Putamen (tissue), 1 donor: ENCODE measurements at places on chromosomes 3 and 15.
A peak's percentile ranks its signal among the peaks of the same experiment; 100 is the strongest.

- DNase-seq = no peak
Observed at GRCh38 chr3:53691885-53692284, 154.3 kb downstream of the CHDH start.

GRCh38 chr3:99066863-99067262 is 165.4 kb upstream of the DCBLD2 start:
- no peak for DNase-seq

DNA sequence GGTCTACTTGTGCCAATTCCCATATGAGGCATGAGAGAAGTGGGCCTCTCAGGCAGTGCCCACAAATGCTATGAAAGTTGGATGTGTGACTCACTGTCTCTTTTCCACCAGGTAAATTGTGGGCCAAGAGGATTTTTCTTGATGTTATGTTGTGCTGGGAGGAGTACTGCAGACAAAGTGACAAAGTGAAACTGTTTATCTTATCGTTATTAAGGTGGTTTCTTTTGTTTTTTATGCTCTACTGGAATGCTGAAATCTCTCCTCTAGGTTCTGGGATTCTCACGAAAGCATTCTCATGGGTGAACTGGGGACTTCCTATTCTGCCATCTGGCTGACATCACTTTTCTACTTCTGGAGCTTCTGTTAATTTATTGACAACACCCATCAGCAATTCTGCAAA is 919.6 kb upstream of the EPHA6 start:
- no peak for DNase-seq

GRCh38 chr15:80020731-80021130 is 38.7 kb upstream of the ZFAND6 start:
- DNase-seq = no peak

- no peak for DNase-seq
Observed at GRCh38 chr3:17090280-17090983, 205.7 kb downstream of the PLCL2 start.

DNA sequence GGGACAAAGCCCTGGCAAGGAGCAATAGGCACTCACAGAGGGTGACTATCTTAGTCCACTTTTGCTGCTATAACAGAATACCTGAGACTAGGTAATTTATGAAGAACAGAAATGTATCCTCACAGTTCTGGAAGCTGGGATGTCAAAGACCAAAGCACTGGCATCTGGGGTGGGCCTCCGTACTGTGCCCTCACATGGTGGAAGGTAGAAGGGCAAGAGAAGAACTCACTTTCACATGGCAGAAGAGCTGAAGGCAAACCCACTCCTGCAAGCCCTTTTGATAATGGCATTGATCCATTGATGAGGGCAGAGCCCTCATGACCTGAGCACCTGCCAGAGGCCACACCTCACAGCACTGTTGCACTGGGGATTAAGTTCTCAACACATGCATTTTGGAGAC is 173.4 kb upstream of the C2CD4B start:
- DNase-seq = no peak

DNA sequence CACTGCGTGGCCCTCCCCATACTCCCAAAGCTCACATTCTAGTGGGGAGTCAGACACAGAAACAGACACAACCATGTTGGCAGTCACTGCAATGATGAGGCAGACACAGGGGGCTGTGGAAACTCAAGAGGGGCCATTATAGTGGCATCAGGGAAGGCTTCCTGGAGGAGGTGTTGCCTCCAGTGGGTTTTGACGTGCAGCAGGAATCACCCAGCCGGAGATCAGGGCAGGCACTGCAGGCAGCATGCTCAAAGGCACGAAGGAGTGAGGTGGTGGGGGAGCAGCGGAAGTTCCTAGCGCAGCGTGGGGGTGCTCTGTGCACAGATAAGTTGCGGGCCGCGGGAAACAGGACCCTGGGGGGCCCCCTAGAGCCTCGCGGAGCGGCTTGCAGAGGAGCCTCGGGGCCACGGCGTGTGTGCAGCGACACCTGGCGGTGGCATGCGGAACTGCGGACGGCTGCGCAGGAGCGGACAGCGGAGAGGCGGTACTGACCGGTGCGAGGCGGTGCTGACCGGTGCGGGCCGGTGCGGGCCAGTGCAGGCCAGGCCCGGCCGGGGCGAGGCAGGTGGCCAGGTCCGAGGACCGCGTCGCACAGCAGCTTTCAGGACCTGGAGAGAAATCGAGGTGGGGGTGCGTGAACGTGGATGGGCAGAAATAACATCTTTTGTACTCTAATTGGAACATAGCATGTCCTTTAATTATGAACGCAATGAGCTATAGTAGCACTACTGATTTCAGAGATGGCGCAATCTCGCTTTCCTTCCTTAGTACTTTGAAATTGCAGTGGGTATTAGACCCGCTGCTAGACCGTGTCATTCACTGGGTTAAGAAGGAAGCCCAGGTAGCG is 101.5 kb downstream of the FBLN2 start:
- DNase-seq = peak; percentile 56

DNA sequence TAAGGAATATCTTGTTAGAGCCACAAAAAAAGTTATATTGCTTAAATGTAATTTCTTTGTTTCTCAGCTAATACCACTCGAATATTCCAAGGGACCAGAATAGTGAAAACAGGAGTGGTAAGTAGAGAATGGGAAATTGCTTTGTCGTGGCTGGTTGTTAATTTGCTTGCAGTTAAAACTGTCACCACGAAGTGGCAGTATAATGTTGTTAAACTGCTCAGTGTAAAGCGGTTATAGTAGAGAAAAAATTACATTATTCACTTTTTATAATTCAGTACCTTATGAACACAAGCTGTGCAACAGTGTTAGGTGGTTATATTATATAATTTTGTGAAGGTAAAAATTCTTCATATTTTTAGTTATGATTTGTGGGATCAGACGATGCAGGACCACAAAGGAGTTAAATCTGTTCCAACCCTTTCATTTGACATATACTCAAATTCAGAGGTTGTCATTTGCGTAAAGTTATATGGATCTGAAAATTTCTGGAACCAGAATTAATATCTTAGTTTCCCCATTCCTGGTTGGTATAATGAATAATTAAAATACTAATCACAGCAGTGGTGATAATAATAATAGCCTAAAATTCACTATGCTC is 171.8 kb downstream of the FEZF2 start:
- peak; percentile 17 for DNase-seq

DNA sequence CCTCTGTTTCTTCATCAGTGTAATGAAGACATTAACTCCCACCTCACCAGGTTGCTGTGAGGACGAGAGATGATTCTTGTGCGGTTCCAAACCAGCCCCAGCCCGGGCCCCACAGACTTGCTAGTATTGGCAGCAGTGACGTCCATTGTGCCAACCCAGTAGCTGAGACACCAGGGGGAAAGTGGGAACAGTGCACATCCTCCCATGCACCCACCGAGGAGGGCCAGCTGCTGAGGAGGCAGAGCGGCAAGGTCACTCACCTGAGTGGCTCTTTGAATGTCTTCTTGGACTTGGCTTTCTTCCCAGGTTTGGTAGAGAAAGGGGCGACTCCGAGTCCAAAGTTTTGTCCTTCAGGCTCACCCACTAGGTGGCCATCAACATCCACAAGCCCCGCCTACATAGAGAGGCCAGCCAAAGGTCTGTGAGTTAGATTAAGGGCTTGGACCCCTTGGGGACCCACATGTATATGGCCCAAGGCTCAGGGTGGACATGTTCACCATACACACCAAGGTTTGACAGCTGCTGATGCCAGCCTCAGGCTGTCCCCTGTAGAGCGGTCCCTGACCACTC is 38.0 kb downstream of the KIF9 start:
- no peak for DNase-seq

- no peak for DNase-seq
Observed at GRCh38 chr3:127217596-127218453, 24.9 kb downstream of the PRR23E start.

DNA sequence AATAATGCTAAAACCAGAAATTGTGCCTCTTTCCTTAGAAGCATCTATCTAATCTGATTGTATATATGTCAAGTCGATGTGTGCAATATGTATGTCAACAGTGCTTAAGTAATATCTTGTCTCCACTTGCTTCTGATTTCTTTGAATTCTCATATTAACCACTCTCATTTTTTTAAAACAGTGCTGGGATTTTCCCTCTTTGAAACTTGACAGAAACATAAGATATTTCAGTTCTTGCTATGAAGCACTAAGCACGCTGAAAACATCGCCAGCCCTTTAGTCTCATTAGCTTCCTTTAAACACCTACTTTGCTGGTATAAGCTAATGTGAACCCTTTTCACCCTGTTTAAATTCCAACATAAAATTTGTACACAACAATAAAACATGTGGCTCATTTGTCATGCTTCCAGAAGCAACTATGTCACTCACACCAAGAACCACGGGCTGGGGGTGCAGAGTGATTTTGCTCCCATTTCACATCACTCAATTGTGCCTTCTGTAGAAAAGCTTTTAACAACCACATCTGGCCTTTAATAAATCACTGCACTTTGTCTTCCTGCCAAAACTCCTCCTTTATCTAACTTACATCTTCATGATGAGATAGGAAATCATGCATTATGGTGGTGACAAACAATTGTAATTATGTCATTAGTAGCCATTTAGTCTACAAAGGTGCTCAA is 185.2 kb downstream of the FOXP1 start:
- no peak for DNase-seq

DNA sequence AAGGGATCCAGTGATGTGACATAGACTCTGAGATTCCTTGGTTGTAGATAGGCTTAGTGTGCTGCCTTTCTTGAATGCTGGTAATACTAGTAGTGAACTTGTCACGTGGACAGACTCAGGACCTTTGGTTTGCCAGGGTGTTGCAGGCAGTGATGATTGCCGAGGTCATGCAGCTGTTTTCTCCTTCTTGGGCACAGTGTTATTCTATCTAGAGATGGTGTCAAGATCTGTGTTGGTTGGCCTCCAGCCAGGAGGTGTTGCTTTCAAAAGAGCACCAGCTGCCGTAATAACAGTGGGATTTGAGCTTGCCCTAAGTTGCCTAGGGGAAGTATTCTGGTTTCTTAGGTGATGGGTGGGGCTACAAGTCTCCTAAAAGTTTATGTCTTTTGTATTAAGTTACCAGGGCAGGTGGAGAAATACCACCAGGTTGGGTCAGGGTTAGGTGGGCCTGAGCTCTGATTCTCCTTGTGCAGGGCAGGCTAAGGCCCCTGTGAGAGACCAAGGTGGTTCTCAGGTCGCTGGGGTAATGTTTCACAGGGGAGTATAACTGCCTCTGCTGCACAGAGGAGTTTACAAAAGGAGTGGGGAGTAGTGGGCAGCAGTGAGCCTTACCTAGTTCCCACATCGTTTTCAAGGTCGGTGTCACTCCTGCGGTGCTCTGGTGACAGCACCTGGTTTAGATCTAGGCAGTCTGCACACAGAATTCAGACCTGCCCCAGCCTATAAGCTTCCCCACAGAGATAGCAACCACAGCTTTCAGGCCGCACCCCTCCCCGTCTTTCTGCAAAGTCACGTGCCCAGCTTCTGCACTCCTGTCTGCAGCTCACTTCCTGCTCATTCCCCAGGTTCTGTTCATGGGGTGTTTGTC is 350.3 kb downstream of the DOCK3 start:
- DNase-seq = no peak

GRCh38 chr15:71052356-71052755 is 62.9 kb upstream of the THSD4 start:
- DNase-seq = no peak

- DNase-seq = no peak
Observed at GRCh38 chr15:70487387-70487740, 276.0 kb downstream of the UACA start.

DNA sequence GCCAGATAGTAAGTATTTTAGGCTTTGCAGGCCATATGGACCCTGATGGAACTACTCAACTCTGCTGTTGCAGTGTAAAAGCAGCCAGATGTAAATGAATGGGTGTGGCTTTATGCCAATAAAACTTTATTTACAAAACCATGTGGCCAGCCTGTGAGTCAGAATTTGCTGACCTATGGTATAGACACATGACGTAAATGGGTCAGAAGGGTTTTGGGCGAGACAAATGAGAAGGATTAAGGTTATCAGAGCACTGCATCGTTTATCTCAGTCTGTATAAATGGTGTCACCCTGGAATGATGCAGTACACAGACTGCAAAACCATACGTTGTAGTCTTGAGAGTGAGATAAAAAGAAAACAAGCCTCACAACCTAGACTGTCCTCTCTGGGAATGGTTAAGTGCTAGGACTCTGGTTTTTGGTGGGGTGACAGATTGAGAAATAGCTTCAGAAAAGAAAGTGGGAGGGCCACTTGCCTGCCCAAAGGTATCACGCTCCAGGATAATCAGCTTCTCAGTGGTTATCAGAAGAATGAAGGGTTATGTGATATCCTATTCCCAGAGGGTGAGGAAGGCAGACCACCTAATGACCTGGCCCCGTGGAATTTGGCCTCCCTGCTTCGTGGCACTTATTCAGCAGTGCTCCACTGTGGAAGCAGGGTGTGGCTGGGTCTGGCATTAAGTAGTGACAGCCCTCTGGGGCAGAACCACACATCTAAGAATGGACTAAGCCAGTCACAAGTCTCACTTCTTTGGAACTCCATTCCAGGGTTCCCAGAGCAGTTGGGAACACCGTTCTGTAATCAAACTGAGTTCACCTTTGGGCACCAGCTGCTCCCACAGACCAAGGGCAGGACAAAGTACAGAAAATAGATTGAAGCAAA is 46.1 kb downstream of the ABHD5 start:
- no peak for DNase-seq

DNA sequence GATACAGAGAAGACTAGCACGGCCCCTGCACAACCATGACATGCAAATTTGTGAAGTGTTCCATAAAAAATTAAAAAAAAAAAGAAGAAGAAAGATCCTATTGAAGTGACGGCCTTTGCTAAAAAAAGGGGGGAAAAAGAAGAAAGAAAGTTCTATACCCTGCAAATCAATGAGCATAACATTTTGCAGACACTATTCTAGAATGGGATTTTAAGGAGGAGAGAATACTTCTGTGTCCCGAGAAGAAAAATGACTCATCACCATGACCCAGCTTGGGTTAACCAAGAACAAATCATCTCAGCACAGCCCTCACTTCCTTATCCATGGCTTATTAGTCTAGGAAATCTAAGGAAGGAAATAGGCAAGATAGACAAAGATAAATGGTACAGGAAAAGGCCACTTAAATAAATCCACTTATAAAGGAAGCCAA is 7.4 kb upstream of the SH3BP5 start:
- DNase-seq = no peak

GRCh38 chr15:47945872-47946650 is 174.7 kb upstream of the SLC24A5 start:
- DNase-seq = no peak

GRCh38 chr3:124298301-124298700 is 306.4 kb upstream of the ROPN1 start:
- no peak for DNase-seq

- DNase-seq = no peak
Observed at GRCh38 chr15:35624881-35625280, 78.9 kb upstream of the DPH6 start.

GRCh38 chr3:170711786-170712185 is 125.9 kb upstream of the SLC7A14 start:
- no peak for DNase-seq
